ENCODE measurements at places on chromosomes 6 and 20. TPM values are rescaled to one million over a fixed set of nuclear protein-coding genes. Genes with fewer than 3 reads are reported as not detected.

DNA sequence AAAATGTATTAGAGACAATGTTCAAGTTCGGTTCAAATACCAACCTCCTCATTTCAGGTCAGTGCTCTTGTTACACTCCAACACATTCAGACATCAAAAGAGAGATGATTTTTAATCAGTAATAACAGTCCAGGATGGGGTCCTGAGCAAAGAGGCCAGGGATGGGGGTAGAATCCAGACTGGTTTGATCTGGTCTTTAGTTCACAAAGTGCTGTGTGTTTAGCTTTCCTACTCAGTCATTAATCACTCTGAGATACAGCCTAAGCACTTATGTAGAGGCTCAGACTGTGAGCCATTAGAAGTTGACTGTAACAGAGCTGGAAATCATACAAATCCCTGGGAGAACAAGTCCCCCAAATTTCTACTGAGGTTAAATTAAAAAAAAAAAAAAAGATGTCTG is 241.6 kb downstream of the PTPRK start:
- DNase-seq = no peak

GRCh38 chr6:88163616-88164015 is 2.5 kb downstream of the CNR1 start:
- no peak for DNase-seq

- no peak for DNase-seq
Measured at GRCh38 chr6:14281811-14282660, 164.5 kb downstream of the CD83 start.

DNA sequence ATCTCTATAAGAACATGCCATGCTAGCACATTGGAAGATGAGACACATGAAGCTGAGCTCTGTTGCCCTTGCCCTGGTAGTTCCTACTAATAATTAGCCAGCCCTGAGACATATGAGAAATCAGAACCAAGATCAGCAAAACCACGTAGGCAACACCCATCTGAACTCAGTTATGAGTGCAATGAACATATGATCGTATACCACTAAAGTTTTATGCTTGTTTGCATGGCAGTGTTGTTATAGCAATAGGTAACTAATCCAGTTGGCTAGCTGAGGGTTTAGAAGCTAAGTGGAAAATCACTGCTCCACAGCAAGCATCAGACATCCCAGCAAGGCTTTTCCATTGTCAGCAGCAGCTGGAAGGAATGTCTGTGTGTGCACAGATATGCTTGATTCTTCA is 180.7 kb downstream of the BTBD3 start:
- DNase-seq = no peak

GRCh38 chr20:819680-820322 is 13.7 kb upstream of the FAM110A start:
- DNase-seq = no peak

GRCh38 chr6:24848461-24848860 is 49.7 kb upstream of the ARMH2 start:
- DNase-seq = no peak

DNA sequence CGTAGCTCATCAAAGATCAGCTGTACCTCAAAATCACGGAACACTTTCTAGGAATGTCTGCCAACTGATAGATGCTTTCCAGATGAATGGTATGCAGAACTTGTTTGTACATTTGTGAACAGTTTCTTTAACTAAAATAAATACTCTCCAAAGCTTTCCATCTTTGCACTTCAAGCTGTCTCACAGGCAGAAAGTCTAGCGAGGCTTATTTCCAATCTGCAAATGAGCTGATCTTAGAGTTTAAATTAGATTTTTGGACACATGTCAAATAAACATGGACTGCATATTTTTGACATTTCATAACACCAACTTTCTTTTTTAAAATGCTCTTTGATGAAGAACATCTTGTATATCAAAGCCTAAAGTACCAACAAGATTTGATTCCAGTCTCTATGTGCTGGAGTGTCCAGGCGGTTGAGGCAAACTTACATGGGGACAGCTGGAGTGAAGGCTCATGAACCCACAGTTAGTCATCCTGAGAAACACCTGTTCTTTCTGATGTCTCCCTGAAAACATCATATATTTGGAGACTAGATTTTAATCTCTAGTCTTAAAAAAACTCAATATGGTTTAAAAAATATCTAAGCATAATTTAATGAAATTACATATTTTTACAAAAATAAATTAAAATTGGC is 268.6 kb upstream of the AGPAT4 start:
- DNase-seq = no peak

DTD1 gene
- total RNA-seq = 54.3 TPM

TFAP2B gene
- total RNA-seq = not detected

All from activated naive CD4-positive, alpha-beta T cell treated with anti-CD3 and anti-CD28 coated beads, Interleukin-2, amount 50 U/mL, for 72 hours (primary cell).